IMR-90 (cell line): ENCODE measurements at places on chromosomes 7 and 10.

- DNase-seq, result no peak
Observed at GRCh38 chr7:69419934-69420333, 178.3 kb upstream of the AUTS2 start.

GRCh38 chr7:34928052-34928451, 109.2 kb downstream of the DPY19L1 start:
- DNase-seq, result no peak

DNA sequence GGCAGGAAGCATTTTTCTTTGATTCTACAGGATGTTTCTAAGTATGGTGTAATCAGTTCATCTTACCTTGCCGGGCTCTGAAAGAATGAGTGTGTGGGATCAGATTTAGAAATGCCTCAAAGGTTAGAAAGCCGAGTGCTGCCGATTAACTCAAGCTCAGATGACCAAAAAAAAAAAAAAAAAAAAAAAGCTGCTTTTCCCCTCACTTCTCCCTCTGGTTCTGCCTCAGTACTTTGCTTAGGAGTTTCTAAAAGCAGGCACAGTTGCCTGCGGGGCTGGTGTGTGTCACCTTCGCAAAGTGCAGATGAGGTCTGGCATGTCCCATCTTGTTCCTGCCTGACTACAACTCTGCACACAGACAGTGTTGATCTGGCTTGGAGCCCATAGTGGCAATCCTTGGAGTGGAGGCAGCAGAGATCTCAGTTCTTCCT, 47.0 kb downstream of the KIAA1217 start:
- DNase-seq, result no peak

GRCh38 chr7:4050126-4050660, 631.9 kb upstream of the FOXK1 start:
- DNase-seq, result no peak

DNA sequence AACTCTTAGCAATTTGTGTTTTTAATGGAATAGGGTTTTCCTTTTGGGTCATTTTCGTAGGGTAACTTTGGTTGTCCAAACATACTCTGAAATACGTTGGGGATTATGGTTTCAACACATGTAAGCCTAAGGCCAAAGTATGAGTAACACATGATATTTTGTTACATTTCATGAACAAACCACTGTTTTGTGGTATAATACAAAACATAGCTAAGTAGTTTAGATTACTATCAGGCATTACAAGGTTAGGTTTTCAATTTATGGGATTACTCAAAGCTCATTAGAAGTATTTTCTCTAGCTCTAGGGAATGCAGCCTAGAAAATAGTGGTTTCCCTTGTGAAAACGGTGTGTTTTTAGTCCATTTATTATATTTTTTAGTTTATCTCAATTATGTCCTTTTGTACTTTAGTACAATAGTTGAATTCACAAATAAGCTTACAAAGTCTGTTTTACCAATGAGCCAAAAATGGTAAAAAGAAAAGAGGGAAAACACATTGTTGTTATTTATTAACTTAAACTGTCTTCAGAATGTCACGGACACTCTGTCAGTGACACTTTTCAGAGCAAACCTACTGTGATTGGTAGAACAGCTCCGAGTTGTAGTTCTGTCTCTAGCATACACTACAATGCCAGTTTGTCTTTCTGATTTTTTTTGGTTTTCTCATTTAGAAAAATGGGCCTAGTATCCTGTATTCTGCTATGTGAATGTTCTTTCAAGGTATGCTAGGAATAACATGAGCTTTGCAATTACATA, 473.7 kb downstream of the SUGCT start:
- DNase-seq, result no peak

- DNase-seq, result peak; percentile 35
Observed at GRCh38 chr7:13778967-13779366, 210.5 kb downstream of the ETV1 start.

GRCh38 chr10:101027106-101027720, 3.7 kb downstream of the PDZD7 start:
- no peak for DNase-seq

DNA sequence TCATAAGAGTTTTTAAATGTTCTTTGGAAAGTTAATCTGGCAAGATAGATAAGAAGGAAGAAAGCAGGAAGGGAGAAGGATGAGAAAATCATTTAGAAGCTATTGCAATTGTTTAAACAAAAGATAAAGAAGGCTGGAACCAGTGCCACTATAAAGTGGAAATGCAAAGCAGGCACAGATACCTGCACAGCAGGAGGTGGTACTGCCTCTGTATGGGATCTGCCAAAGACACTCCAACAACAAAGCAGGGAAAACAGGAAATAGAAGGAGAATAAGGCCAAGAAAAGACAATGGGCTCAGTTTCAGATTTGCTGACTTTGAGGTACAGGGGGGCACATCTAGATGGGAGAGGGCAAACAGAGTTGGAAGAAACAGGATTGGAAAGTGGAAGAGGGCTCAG, 138.6 kb downstream of the PPP1R17 start:
- DNase-seq, result no peak

DNA sequence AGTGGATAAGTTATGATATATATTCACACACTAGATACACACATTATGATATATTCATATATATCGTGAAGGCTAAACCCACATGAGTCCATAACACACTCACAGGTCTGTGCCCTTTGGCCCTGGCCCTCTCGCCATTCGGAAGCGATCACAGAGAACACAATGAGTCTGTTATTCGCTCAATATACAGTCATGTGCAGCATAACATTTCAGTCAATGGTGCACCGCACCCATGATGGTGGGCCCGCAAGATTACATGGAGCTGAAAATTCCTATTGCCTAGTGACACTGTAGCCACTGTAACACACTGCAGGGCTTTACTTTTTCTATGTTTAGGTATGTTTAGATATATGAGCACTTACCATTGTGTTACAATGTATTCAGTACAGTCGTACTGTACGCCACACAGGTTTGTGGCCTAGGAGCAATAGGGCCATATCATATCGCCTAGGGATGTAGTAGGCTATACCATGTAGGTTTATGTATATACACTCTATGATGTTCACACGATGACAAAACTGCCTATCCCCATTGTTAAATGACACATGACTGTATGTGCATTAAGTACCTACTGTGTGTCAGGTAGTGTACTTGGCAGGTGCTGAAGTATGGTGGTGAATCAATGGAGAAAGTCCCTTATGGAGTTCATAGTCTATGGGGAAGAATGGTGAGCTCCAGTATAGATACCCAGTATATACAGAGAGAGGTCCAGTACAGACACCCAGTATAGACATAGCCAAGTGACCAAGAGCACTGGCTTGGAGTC, 198.8 kb upstream of the KLF14 start:
- no peak for DNase-seq

DNA sequence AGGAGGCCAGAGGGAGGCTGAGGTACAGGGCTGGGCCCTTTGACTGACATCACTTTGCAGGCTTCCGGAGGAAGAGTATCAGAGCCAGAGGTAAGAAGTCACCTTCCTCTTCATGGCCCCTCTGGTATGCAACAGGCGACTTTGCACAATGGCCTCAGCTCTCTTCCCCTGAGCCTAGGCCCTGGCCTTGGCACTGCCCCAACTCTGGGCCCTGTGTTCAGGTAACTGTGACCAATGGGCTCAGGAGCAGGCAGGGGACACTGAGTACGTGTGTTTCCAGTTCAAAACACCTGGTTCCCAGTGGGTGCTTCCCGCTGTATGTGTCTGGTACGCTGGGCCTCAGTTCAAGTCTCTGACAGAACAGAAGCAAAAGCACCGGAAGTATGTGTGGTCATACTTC, 12.1 kb upstream of the PAX2 start:
- DNase-seq, result no peak

DNA sequence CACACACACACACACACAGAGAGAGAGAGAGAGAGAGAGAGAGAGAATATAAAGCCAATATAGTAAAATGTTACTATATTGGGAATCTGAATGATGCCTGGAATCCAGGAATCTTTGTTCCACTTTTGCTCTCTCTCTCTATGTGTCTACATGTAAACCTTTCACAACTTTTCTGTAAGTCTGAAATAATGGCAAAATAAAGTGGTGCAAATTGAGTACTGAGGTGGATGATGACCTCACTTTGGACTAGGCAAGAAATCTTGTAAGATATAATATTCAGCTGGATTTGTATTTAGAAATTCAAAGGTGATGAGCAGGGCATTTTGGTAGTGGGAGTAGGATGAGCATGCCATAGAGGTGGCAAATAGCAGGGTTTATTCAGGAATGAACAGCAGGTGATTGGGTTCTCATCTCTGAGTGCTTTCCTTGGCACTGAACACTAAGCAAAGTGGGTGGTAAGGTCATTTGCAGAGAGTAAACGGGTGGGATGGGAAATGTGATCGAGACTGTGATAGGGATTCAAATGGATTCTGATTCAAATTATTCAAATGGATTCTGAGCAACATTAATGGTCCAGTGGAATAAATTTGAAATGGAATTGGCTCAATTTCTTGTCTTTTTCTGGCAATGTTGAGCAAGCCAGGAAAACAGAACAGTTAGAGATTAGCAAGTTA, 9.7 kb upstream of the ANLN start:
- no peak for DNase-seq

GRCh38 chr10:63129888-63130287, 3.2 kb upstream of the NRBF2 start:
- DNase-seq, result no peak
